ENCODE measurements at places on chromosomes 7 and 10.

GRCh38 chr10:33807531-33808359, 473.3 kb upstream of the NRP1 start:
- no peak for DNase-seq

DNA sequence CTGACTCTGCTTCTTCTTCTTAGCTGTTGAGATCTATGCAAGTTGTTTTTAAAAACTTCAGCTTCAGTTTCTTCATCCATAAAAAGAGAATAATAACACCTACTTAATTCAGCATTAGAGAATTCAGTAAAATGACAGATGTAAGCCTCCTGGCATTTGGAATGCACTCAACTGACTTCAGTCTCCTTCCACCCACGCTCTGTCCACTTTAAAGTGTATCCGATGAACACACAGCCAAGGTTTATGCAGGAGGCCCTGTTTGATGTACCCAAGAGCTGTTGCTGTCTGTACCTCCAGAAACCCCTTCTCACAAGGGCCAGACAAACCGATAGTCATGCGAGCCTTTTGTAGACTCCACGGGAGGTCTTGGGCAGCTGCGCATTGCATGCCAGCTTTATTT, 27.1 kb upstream of the SLC35B4 start:
- no peak for DNase-seq

- DNase-seq, result no peak
Observed at GRCh38 chr7:102991077-102991539, 78.3 kb downstream of the LRRC17 start.

DNA sequence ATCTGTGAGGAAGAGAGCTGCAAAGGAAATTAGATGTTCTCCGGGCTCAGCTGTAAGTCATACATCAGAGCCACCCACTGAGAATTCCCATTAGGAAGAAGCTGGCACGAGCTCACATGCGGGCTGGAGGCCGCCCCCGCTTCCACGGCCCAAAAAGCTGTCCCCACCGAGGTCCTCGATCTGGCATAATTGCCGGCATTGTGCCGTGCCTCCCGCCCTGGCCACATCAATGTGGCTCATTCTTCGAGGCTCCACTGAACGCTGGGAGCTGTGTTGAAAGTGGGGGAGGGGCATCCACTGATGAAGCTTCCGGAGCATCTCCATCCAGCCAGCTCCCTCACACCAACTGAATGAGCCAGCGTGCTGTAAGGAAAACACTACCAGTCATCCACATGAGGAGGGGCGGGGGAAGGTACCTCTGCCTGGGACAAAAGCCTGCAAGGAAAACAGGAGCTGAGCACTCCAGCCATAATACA, 173.1 kb downstream of the PTPRN2 start:
- no peak for DNase-seq

- DNase-seq, result no peak
Observed at GRCh38 chr7:127833641-127834040, 181.6 kb downstream of the SND1 start.

- DNase-seq, result no peak
Observed at GRCh38 chr7:34844936-34845665, 187.1 kb downstream of the NPSR1 start.

- no peak for DNase-seq
Observed at GRCh38 chr10:43699516-43699915, 50.8 kb upstream of the ZNF32 start.

DNA sequence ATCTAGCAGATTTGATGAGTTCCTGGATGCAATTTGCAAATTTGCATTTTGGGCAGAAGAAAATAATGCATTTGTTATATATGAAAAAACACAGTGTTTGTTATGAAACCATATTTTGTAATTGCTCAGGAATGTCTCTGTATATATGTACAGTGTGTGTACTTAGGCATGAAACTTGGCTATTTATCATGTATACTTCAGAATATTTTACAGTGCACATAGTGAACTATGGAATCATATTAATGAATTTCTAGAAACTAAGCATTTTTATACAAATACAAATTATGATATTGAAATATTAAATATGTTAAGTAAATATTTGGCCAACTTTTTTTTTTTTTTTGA, 107.5 kb downstream of the TWIST1 start:
- DNase-seq, result no peak

- no peak for DNase-seq
Observed at GRCh38 chr10:84996580-84996979, 668.2 kb downstream of the CCSER2 start.

GRCh38 chr7:80488851-80489370, 23.0 kb downstream of the GNAT3 start:
- no peak for DNase-seq

DNA sequence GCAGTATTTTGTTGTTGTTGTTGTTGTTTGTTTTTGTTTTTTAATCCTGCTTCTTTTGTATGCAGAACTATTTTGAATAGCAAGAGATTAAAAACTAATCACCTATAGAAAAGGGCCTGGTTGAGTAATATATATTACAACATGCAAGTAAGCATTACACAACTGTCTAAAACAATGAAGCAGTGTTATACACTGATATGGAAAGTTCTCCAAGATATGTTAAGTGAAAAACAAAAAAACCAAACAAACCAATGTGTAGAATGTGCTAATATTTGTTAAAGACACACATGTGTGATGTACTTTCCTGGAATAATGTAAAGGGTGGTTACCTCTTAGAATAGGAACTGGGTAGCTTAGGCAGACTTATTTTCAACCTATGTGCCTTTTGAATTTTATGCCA, 117.4 kb downstream of the ZNF365 start:
- DNase-seq, result no peak

- DNase-seq, result no peak
Observed at GRCh38 chr7:117385363-117386109, 41.8 kb downstream of the ASZ1 start.

GRCh38 chr7:30929686-30930085, 18.0 kb downstream of the AQP1 start:
- no peak for DNase-seq

DNA sequence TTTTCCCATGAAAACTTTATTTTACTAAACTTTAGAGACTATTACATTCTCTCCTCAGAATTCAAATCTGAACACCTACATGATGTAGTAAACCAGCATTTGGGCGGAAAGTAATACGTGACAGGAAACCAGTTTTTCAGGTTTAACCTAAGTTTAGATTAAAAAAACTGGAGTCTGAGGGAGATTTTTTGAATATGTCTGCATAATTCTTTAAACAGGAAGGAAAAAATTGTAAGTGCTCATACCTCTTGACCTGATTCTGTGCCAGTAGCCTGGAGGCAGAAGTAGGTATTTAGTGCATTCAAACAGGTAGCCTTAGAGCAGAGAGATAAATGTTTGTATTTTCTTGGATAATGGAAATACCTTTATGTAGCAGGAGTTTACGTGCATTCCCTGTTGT, 224.3 kb downstream of the MDFIC start:
- no peak for DNase-seq

GRCh38 chr10:88071879-88072278, 208.5 kb downstream of the PTEN start:
- DNase-seq, result no peak

- no peak for DNase-seq
Observed at GRCh38 chr10:23534326-23534725, 95.5 kb downstream of the OTUD1 start.

- no peak for DNase-seq
Observed at GRCh38 chr10:131560166-131560565, 248.6 kb upstream of the TCERG1L start.

GRCh38 chr7:124796771-124797170, 31.2 kb upstream of the GPR37 start:
- DNase-seq, result no peak

GRCh38 chr7:128827971-128828711, 2.1 kb upstream of the FLNC start:
- DNase-seq, result no peak

DNA sequence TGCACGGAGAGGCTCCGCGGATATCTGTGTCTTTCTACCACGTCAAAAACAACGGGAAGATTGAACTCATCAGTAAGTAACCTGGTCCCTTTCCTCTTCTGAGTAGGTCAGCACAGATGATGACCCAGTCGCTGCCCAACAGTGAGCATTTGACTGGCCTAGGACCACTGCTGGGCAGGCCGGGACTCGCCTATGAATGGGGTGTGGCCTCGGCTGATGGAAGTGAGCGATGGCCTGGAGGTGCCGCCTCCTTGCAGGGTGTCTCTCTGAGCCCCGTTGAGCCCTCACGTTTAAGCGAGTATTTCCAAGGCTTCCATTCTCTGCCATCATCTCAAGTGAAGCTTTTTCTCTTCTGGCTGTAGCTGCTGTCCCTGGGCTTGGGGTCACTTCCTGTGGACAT, 18.1 kb downstream of the EIF3B start:
- no peak for DNase-seq

- no peak for DNase-seq
Observed at GRCh38 chr7:44324481-44325200, 753 bp downstream of the CAMK2B start.

DNA sequence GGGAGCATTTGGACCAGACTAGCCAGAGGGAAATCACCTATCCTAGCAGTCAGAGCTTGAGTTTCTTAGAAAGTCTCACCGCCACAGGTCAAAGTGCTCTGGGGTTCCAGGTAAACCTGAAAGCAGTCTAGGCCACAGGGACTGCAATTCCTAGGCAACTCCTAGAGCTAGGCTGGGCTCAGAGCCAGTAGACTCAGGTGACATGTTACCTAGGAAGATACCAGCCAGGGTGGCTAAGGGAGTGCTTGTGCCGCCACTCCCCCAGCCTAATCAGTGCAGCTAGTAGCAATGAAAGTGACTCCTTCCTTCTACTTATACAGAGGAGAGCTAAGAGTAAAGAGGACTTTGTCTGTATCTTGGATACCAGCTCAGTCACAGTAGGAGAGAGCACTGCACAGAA, 348.7 kb upstream of the HPS1 start:
- DNase-seq, result no peak

GRCh38 chr10:81909453-81909852, 34.5 kb downstream of the NRG3 start:
- DNase-seq, result no peak

DNA sequence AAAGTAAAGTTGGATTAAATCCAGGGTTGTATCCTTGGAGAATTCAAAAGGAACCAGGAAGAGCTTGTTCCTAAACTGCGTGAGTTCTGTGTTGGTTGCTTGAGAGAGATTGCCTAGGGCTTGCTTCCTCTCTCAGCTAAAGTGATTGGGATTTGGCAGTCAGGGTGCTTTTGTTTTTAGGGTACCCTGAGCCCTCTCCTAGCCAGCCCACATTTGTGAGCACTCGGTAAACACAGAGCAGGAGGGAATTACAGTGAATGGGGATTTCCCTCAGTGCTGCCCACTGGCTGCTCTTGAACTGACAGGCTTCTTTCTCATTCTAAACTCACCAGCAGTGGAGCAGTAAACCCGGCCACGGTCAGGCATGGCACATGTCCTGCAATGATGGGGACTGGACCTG, 146.9 kb downstream of the TPST1 start:
- no peak for DNase-seq

- no peak for DNase-seq
Observed at GRCh38 chr10:98339799-98340198, 71.8 kb upstream of the LOXL4 start.

- DNase-seq, result no peak
Observed at GRCh38 chr7:78254726-78255055, 456.1 kb downstream of the PHTF2 start.

- DNase-seq, result no peak
Observed at GRCh38 chr7:3991731-3992231, 690.3 kb upstream of the FOXK1 start.

- no peak for DNase-seq
Observed at GRCh38 chr7:16590424-16590823, 55.1 kb downstream of the ANKMY2 start.

GRCh38 chr7:45155357-45155900, 2.2 kb upstream of the RAMP3 start:
- DNase-seq, result no peak

DNA sequence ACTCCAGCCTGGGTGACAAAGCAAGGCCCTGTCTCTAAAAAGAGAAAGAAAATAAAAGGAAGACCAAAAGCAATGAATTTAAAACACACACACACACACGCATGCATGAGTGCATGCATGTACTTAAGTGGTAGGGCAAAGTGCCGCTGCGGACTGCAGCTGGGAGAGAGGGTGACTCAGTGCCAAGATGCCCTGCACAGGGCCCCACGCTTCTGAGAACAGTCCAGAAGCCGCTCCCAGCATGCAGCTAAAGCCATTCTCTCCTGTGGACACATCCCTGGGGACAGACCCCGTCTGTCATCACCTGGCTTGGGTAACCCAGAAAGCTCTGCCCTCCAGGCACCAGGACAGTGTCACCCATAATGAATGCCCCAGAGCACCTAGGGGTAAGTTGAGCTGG, 61.0 kb upstream of the MYL10 start:
- no peak for DNase-seq

DNA sequence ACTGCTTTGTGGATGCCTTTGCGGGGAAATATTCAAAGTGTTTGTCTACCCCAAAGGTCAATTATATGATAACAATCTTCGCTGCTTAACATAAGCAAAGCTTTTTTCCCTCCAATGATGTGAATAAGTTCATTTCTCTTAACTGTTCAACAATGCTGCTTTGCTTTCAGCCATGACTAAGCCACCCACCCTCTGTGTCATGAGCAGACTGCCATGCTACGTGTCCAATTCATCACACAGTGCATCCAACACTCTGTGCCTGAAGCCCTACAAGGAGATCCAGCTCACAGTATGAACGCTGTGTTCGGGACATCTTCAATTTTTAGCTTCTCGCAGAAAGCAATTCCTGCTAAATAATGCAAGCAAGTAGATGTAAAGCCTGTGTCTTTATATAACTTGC, 5.7 kb upstream of the TAS2R40 start:
- DNase-seq, result no peak

DNA sequence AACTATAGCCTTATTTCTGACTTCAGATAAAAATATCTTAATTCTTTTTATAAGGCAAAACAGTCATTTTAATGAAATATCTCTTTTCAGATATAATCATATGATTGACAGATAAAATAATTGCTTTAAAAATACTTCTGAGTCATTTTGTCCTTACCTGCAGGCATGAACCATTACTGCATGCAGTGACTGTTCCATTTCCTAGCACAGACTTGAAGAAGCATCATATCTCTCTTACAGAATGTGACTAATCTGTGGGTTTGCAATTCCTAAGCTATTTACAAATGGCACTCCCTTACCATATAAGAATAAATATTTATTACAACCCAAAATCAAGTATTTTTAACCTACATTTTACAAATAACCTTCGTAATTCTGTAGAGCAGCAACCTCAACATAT, 120.7 kb downstream of the SRPK2 start:
- no peak for DNase-seq

- DNase-seq, result no peak
Observed at GRCh38 chr7:155228894-155229293, 68.8 kb upstream of the INSIG1 start.

DNA sequence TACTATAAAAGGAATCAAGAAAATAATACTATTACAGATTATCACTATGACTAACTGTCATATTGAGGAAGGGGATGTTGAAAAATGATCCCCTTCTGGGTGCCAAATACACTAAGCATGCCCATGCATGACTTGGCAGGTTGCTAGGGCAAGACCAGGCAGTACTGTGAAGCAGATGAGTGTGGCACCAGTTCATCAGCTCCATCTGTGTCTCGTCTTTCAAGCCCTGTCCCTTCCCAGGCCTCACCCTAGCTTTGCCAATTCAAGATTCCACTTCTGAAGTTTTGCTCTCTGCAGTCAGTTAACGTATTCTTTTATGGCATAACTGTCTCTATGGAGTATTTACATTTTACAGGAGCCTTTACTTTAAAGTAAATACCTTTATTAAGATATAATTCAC, 135.6 kb upstream of the HPS1 start:
- DNase-seq, result no peak

GRCh38 chr7:152989889-152990380, 230.4 kb downstream of the ACTR3B start:
- DNase-seq, result no peak

- DNase-seq, result no peak
Observed at GRCh38 chr10:124217906-124218804, 124.8 kb upstream of the CHST15 start.

GRCh38 chr7:73707045-73707631, 12.3 kb downstream of the STX1A start:
- DNase-seq, result peak; percentile 18
